ENCODE measurements at places on chromosomes 4 and X.
A peak's percentile ranks its signal among the peaks of the same experiment; 100 is the strongest.

DNA sequence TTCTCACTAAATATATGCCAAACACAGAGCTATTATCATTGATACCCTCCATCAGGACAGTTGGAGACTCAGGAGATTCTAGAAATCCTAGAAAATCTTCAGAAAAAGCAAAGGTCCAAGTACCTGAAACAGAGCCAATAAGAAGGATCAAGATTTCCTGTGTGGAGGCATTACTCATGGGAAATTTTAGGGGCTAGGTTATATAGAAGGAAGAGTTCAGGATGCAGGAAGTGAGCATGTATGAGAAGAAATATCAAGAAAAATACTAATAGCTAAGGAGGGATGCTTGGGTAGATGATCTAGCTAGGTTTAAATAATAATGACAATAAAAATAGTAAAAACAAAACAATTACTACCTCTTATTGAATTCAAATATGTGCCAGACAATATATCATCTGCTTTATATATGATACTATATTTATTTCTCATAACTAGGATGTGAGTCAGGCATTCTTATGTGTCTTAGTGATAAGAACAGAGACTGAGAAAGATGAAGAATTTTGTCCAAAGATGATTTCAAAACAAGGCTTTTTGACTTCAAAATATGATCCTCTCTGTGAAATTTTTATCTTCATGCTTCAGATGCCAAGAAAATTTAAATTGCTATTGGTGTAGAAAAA, 66.4 kb upstream of the HHIP start:
- DNase-seq: no peak

DNA sequence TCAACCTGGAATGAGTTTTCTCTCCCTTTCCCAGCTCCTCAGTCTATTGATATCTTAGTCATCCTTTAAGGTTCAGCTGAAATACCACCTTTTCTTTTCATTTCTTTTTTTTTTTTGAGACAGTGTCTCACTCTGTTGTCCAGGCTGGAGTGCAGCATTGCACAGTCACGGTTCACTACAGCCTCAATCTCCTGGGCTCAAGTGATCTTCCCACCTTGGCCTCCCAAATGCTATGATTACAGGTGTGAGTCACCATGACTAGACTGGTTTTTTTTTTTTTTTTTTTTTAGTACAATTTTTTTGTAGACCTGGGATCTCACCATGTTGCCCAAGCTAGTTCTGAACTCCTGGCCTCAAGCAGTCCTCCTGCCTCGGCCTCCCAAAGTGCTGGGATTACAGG, 28.9 kb downstream of the AFF1 start:
- DNase-seq: no peak

- DNase-seq: no peak
Measured at GRCh38 chr4:145307763-145308430, 127.5 kb upstream of the OTUD4 start.

- DNase-seq: no peak
Measured at GRCh38 chr4:18930487-18930886, 908.9 kb upstream of the LCORL start.

DNA sequence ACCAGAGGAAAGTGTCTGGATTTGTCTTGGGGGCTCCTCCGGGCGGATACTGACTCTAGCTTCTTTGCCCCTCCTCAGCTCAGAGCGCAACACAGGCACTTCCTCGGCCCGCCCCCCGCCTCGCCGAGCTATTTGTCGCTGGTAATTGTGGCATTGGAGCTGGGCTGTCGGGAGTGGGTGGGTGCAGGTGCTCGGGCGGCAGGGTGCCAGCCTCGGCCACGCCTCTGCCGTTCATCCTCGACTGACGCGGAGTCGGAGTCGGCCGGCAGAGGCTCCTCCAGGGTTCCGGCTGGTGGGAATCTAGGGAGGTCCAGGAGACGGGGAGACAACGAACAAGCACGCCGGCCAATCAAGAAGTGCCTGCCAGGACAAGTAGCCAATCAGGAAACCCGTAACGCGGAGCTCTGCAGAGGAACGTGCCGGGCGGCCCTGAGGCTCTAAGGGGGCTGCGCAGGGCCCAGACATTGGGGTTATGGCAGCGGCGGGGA, 3.9 kb upstream of the SYN1 start:
- DNase-seq: peak; percentile 19

Data from T-cell (primary cell).